Activated T-helper 1 cell treated with anti-CD3 and anti-CD28 coated beads, Interleukin-12 subunit alpha, Interleukin-12 subunit beta, Interleukin-2, Interleukin-4 antibody, amounts not matched to agents 30 ng/mL and 10 ng/mL and 1 ng/mL, durations not matched to agents 14 hours and 24 hours and 36 hours (primary cell): ENCODE measurements at places on chromosomes 3 and 15. TPM values are rescaled to one million over a fixed set of nuclear protein-coding genes. Genes with fewer than 3 reads are reported as not detected.

GRCh38 chr3:189786479-189787064 is 155.4 kb downstream of the TP63 start:
- H3K4me1 ChIP-seq: peaks cover 10% of the 10 kb centered on the region
- no peak for DNase-seq
- no peak overlapping the region for H3K27ac ChIP-seq
- no peaks in the 10 kb centered on the region for H3K36me3 ChIP-seq
- no peak overlapping the region for H3K4me3 ChIP-seq

DNA sequence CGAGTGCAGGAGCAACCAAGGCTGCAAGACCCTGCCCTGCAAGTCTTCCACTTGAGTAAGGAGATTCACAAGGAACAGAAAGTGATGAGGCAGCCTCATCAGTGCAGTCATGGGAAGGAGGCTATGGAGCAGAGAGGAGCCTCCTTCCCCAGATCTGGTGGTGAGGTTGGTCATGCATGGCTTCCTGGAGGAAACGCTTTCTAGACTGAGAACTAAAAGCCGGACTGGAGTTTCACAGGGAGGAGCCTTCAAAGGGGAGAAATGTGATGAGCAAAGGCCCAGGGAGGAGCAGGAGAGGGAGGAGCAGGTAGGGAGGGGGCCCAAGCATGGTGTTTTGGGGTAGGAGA is 139.9 kb downstream of the SRGAP3 start:
- H3K4me1 ChIP-seq: no peaks in the 10 kb centered on the region
- H3K4me3 ChIP-seq: no peak overlapping the region
- no peaks in the 10 kb centered on the region for H3K36me3 ChIP-seq
- H3K27me3 ChIP-seq: peaks cover 2% of the 10 kb centered on the region
- H3K27ac ChIP-seq: no peak overlapping the region

DNA sequence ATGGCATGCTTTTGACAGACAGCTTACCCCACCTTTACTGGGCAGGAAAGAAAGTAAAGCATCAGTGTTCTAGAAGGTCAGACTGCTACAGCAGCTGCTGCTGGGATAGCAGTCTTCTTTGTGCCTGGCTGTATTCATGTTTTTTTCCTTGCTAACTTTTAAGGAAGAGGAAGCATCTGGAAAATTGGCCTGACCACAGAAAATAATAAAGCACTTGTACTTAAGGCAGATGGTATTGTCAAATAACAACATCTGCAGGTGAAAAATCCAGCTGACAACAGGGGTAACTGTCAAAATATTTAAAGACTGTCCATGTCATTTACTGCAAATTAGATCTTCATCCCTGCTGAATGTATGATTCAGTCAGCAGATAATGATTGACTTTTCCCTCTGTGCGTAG is 229.0 kb downstream of the OXSM start:
- H3K36me3 ChIP-seq: no peaks in the 10 kb centered on the region
- no peak for DNase-seq
- no peaks in the 10 kb centered on the region for H3K27me3 ChIP-seq
- no peak overlapping the region for H3K27ac ChIP-seq

DNA sequence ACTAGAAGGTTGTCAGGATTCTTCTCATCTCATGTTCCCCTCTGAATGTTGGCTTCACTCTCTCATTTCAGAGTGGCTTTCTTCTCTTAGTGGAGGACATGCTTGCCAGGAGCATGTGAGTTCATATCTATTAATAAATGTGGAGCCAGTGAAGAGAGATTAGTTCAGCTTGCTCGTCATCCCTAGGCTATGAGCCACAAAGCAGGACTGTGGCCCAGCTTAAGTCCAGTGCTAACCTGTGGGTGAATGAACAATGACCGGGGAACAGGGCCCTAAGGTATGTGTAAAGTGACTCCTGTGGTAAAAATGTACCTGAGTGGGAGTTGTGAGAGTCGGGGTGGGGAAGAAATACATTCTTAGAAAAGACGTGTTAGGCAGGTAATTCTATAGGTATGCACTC is 96.9 kb upstream of the TBL1XR1 start:
- no peaks in the 10 kb centered on the region for H3K36me3 ChIP-seq
- no peak for DNase-seq
- H3K27me3 ChIP-seq: peaks cover 2% of the 10 kb centered on the region
- H3K4me1 ChIP-seq: peaks cover 4% of the 10 kb centered on the region
- H3K27ac ChIP-seq: no peak overlapping the region

DNA sequence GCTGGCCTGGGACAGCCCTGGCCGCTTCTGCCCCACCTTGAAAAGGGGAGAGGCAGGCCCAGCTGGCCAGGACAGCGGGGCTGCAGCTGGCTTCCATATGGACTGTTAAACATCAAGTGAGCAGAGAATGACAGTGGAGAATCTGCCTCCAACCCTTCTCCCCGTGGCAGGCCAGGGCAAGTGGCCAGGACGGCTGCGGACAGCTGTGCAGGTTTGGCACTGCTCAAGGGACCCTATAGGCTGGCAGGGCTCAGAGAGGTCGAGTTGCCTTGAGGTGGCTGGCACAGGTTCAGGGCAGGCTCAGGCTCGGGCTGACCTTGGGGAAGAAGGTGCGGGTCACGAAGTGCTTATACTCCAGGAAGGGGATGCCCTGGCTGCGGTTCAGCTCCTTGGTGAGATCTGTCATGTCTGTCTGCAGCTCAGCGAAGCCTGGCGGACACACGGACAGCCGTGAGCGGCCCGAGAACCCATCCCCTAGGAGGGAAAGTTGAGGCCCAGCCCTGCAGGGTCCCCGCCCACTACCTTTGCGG is 24.3 kb downstream of the H1-8 start:
- no peaks in the 10 kb centered on the region for H3K4me1 ChIP-seq
- no peaks in the 10 kb centered on the region for H3K36me3 ChIP-seq
- no peak overlapping the region for H3K4me3 ChIP-seq
- DNase-seq: no peak

Gene PIK3CB
- 19.3 and 22.0 TPM in 2 replicates for total RNA-seq

Gene TERC
- 3.1 and 3.4 TPM in 2 replicates for total RNA-seq

Gene KLHL40
- total RNA-seq: not detected in 2 replicates

Gene SCAANT1
- not detected in 2 replicates for total RNA-seq
